ENCODE measurements at places on chromosomes 7 and 10.

- DNase-seq, result no peak
These were observed 82.8 kb downstream of the CACNA2D1 start for GRCh38 chr7:82360591-82361368.

GRCh38 chr10:133358162-133358924 is 524 bp upstream of the FUOM start:
- no peak for DNase-seq

GRCh38 chr10:65581426-65582026 is 1344.3 kb upstream of the LRRTM3 start:
- no peak for DNase-seq

- DNase-seq, result no peak
These were observed 118.8 kb downstream of the SKIDA1 start for GRCh38 chr10:21406595-21407193.

GRCh38 chr10:32131388-32131787 is 75.2 kb upstream of the KIF5B start:
- peak; percentile 13 for DNase-seq

DNA sequence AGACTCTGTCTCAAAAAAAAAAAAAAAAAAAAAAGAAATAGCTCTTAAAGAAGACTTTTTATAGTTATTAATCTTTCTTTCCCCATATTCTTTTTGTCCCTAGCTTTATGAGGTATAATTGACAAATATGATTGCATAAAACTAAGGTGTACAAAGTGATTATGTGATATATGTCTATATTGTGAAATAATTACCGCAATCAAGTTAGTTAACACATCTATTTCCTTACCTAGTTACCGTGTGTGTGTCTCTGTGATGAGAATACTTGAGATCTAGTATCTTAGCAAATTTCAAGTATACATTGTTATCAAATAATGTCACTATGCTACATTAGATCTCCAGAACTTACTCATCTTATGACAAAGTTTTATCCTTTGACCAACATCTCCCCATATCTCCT is 30.7 kb upstream of the UBN2 start:
- DNase-seq, result no peak

DNA sequence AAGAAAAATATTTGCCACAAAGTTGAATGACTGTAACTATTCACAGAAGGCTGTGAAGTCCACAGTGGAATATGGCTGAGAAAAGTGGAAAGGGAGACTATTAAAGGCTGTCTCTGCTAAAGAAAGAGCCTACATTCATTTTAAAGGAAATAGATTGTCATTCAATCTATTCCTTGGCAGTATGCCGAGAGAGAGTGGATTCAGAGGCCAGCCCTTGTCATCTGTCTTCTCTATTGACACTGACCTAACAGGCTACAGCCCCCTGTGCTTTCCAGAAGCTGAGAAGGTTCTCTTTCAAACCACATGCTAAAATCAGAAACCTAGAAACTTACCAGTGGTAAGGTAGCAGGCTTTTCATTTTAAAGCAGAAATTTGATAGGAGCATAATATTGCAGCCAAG is 12.1 kb downstream of the ODAD2 start:
- no peak for DNase-seq

GRCh38 chr7:135771051-135771450 is 22.4 kb upstream of the FAM180A start:
- no peak for DNase-seq

- DNase-seq, result no peak
These were observed 442.8 kb upstream of the NRP1 start for GRCh38 chr10:33777223-33777622.

DNA sequence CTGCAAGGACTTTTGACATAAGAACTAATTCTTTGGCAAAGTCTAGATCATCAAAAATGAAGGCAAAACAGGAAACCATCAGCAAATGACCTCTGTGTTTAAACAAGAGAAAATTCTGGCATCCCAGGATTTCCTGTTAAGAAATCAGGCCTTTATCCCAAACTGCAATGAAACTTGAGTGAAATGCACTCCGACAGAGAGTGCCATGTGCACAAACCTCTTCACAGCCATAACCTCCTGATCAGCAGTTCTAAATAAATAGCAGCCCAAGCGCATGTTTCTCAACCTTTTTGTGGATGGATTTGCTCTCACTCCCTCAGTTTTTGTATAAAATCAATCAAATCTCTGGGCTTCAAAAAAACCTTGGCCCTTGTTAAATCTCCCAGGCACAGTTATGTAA is 107.7 kb upstream of the EEPD1 start:
- DNase-seq, result no peak

- peak; percentile 61 for DNase-seq
These were observed 754 bp downstream of the SEMA3D start for GRCh38 chr7:85186083-85186520.

- no peak for DNase-seq
These were observed 8.5 kb downstream of the RBP3 start for GRCh38 chr10:47356708-47357107.

DNA sequence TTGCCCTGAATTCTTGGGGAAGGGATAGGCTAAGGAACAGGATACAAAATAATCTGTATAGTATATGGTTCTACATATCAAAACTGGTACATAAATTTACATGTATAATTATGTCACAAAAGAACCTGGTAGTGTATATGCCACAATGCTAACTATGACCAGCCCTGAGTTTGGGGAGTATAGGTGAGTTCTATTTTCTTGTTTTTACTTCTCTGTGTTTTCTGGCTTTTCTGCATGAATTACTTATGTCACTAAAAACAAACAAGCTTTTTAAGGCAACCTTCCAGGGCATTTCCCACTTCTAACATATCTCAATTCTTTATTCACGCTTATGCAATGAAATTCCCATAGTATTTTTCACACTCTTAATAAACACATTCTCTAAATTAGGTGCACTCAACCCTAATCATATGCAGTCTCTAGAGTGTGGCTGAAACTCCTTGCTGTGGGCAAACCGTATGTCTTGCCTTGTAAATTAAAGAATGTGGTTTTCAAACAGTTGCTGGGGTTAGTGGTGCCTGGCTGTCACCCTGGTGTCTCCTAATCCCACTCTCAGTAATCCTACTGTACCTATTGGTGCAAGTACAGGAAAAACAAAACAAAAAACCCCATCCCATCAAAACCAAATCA is 14.0 kb upstream of the INSIG1 start:
- no peak for DNase-seq

DNA sequence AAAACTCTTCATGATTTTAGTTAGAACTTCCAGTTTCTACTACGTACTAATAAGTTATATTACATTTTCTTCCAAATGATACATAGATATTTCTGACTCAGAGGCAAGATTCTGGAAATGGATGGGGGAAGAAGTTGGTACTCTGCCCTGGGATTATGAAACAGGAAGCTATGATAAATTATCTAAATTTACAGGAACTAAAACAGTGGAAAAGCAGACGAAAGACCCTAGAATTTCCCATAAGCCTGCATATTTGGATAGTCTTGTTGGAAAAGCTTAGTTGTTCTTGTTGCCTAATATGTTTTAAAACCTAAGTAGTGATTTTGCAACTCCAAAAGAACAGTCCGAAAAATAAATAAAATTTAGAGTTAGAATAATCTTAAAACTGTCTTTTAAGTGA is 21.8 kb downstream of the CFAP69 start:
- no peak for DNase-seq

DNA sequence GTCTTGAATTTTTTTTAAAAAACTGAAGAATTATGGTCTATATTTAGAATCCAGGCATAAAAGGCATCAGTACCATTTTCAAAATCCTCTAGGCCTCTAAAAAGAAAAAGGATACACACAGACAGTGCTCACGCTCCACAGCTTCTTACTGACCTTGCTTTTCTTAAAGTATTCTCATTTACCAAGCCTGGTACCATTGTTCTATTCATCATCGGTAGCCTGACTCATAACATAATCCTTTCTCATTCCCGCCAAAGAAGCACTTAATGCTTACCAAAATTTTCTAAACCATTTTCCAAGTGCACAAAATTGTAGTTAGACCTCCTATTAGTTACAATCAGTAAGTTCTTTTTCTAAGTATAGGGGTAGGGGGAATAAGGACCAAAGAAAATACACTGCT is 54.6 kb downstream of the ATE1 start:
- no peak for DNase-seq

- DNase-seq, result no peak
These were observed 15.2 kb downstream of the PYROXD2 start for GRCh38 chr10:98399784-98400183.

GRCh38 chr7:121741896-121742295 is 131.1 kb upstream of the PTPRZ1 start:
- no peak for DNase-seq

GRCh38 chr10:112755446-112756234 is 194.4 kb upstream of the TCF7L2 start:
- DNase-seq, result peak; percentile 87

DNA sequence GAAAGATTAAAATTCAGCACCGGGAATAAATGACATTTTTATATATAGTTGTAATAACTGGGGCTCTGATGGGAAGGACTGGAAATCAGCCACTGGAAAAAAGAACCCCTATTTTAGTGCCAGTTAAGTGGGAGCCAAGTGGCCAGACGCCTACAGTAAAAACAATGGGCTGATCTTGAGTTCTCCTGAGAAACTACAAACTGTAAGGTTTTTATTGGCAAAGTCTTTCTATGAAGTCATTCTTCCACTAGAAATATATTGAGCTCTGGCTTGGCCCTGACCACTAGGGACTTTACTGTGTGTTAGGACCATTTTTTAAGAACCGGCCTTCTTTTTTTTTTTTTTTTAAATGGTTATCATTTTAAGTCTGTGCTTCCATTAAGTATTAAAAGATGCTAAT is 79.6 kb downstream of the ZNF22 start:
- peak; percentile 4 for DNase-seq

GRCh38 chr7:82164813-82165212 is 278.8 kb downstream of the CACNA2D1 start:
- DNase-seq, result peak; percentile 47

GRCh38 chr7:115356139-115356746 is 434.3 kb downstream of the MDFIC start:
- peak; percentile 10 for DNase-seq

- DNase-seq, result no peak
These were observed 260.4 kb downstream of the CDK14 start for GRCh38 chr7:90856351-90857070.

DNA sequence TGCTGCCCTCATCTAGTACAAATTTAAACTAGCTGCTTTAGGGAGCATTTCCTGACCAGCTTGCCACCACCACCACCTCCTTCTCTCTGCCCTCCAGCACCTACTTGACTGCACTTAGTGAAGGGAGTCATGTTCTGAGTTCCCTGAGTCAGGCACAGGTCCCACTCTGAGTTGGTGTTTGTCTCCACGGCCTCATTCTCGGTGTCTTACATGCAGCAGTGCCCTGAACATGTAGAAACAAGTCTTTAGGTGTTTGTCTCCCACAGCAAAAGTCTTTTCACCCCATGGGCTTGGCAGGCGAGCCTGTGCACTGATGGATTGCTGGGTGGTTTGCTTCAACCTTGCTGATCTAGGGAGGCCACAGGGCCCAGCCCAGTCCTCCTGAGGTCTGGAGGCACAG is 16.9 kb downstream of the TSPAN14 start:
- peak; percentile 55 for DNase-seq
